ENCODE measurements at places on chromosomes 3 and 15. TPM values are rescaled to one million over a fixed set of nuclear protein-coding genes. Genes with fewer than 3 reads are reported as not detected.

The SEMA7A gene
- 2.8 TPM for total RNA-seq

The GPR27 gene
- not detected for total RNA-seq

The SPTSSB gene
- total RNA-seq, result 0.12 TPM

The PDZRN3 gene
- total RNA-seq, result 27.3 TPM

The GOLGA8R gene
- 0.28 TPM for total RNA-seq

The GABRR3 gene
- total RNA-seq, result 0.03 TPM

The ARL6 gene
- 6.5 TPM for total RNA-seq

The PSMD2 gene
- 302 TPM for total RNA-seq

The CPNE9 gene
- total RNA-seq, result 0.06 TPM

The MYZAP gene
- 13.0 TPM for total RNA-seq

The C3orf85 gene
- total RNA-seq, result not detected

The BCHE gene
- 107 TPM for total RNA-seq

The ZWILCH gene
- total RNA-seq, result 61.8 TPM

The PPM1L gene
- total RNA-seq, result 4.4 TPM

The IMPG2 gene
- total RNA-seq, result 0.20 TPM
